ENCODE measurements at places on chromosomes 3 and 15.

DNA sequence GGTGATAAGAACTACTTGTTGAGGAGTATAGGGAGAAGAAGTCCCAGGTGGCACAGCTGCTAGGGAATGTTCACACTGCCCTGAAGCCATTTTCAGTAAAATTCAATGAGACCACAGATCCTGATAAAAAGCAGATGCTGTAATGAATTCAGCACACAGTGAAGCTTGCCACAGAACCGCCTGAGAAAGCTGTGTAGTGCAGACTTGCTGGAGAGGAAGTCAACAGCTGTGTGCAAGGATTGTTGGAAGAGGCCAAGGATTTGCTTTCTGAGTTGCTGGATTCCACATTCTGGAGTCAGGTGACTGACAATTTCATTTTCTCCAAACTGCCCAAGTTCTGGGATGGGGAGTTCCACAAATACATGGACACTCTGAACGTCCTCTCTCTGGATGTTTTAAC is 70.9 kb downstream of the ANP32A start:
- no peak for DNase-seq

GRCh38 chr15:63277893-63278456 is 570 bp downstream of the APH1B start:
- no peak for DNase-seq

- no peak for DNase-seq
Measured at GRCh38 chr3:84717894-84718293, 240.9 kb upstream of the CADM2 start.

GRCh38 chr3:69791919-69792399 is 52.7 kb downstream of the MITF start:
- no peak for DNase-seq

- DNase-seq, result no peak
Measured at GRCh38 chr3:71684046-71684756, 41.0 kb downstream of the EIF4E3 start.

GRCh38 chr3:171262431-171262830 is 197.8 kb downstream of the TNIK start:
- DNase-seq, result no peak

DNA sequence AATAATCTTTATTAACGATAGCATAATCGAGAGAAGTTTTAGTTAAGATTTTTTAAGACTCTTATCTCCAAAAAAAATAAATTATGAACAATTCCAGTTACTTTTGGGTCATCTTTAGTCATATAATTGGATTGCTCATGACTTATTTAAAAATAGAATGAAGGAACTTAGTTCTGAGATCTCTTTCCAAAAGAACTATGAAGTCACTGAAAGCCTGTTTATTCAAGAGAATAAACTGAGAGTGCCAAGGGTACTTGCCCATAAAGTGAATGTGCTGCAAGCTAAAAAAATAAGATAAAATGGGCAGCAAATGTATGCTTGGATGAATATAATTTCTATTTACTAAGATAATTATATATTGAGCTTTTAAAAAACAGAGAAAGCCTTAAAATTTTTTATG is 176.5 kb upstream of the PLSCR5 start:
- no peak for DNase-seq

GRCh38 chr3:72246685-72247084 is 461.7 kb upstream of the PROK2 start:
- DNase-seq, result no peak

DNA sequence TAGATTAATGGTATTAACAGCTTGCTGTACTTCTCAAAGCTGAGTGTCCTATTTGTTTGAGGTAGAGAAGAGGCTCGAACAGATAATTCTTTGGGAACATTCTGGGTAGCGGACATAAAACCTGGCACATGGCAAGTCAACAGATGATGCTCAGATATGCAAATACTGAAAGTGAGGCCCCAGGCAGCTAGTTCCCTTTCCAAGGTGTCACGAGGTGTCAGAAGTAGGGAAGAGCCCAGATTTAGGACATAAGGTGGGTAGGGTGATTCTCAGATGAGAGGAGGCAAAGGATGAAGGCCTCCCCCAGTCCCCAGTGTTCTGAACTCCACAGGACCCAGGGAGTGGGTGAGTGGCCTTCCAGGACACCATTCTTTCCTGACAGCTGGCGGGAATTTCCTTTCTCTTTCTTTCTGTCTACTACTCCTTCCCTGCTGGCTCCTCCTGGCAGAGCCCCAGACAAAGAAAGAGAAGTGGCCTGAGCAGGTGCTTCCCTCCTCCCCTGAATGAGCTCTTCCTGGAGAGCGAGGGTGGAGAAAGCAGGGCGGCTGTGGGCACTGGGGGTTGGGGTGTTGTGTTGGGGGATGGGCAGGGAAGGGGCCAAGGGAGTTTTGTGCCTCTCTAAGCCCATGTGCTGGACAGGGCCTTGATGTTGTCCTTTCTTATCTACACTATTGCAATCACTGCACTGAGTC is 87.5 kb downstream of the CORO2B start:
- DNase-seq, result no peak

DNA sequence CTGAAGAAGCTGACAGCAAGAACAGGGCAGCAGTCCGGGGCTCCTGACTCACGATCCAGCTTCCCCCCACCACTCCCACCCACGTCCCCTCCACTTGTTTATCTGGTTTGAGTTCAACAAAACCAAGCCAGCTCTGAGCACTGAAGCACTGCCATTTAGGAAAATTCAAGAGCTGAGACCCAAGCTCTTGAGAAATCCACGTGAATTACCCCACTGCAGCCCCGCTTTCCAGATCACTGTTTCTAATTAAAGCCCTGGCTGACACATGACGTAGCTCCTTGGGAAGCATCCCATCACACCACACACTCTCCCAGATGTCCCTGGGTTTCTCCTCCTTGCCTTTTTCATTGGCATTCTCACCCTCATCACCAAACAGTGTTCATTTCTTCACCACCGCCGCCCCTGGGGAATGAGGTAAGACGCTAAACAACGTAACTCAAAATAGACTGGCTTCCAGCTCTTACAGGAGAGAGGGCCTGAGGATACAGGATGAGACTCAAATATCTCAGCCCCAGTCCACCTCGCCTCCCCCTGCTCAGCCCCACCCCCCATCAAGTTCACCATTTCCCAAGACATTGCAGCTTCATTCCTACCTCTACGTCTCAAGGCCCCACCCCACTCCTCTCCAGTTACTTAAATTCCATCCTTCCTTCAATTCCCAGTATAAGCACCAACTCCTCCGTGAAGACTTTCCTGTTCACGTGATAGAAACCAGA is 95.4 kb downstream of the SRGAP3 start:
- no peak for DNase-seq

GRCh38 chr15:51837792-51838251 is 8.4 kb downstream of the TMOD3 start:
- DNase-seq, result no peak

GRCh38 chr3:179072100-179072438 is 460 bp upstream of the ZMAT3 start:
- DNase-seq, result peak; percentile 54

- DNase-seq, result no peak
Measured at GRCh38 chr3:124401843-124402242, 328.4 kb upstream of the UMPS start.

DNA sequence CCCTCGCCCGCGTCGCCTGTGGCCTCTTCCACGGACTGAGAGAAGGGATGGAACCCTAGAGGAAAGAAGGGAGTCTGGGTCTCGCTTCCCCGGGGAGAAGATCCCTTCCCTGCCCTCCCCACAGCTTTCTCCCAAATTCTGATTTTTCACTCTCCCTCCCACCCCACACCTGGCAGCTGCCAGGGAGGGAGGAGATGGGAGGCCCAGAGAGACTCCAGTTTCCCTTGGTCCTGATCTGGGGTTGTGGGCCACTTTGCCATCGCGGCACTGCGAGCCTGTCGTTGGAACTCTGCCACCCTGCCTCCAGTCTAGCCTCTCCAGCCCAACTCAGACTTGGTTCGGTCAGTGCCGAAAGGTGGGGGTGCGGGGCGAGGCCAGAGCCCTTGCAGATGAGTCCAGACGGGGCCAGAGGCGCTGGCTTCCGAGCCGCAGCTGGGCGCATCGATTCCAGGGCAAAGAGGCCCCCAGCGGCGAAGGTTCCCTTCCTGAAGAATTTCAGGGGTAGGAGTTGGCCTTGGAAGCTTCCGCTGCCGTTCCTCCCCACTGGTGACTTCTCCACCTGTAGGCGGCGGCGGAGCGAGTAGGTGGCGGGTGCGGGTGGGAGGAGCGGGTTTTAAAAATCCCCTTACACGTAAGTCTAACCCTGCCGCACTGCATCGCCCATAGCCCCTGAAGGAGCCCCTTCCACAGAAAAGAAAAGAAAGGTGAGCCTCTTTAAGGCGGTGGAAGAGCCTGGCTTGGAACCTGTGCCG is 5.2 kb downstream of the WNT5A start:
- DNase-seq, result no peak

DNA sequence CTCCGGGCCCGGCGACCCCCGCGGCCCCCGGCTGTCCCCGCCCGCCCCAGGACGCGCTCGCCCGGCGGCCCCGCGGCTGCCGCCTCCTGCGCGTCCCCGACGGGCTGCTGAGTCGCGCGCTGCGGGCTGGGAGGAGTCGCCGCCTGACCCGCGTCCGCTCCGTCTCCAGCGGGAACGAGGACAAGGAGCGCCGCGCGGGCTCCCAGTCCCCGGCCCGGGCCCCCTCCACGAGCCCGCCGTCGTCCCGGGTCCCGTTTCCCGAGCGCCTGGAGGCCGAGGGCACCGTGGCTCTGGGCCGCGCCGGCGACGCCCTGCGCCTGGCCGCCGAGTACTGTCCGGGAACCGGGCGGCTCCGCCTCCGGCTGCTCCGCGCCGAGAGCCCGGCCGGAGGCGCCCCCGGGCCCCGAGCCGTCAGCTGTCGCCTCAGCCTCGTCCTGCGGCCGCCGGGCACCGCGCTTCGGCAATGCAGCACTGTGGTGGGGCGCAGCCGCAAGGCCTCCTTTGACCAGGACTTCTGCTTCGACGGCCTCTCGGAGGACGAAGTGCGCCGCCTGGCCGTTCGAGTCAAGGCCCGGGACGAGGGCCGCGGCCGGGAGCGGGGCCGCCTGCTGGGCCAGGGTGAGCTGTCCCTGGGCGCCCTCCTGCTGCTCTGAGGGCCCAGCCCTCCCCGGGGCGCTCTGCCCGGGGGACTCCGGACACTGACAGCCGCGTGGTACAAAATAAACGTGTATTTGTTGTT is 1.5 kb downstream of the C2CD4A start:
- DNase-seq, result peak; percentile 21

GRCh38 chr3:46386205-46386604 is 15.5 kb downstream of the CCR5 start:
- peak; percentile 18 for DNase-seq

DNA sequence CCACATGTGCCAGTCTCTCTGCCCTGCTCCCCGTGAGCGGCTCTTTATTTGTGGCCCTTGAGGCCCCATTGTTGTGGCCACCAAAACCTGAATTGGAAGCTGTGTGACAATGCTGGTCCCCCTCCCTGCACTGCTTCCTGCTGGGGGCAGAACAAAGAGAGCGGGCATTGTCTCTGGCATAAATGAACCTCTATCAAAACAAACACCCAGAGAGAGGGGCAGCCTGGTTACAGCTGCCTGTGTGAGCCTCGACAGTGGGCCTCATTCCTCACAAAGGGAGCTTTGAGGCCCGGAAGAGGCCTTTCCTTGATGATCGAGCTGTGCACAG is 152.9 kb downstream of the IGF1R start:
- DNase-seq, result no peak

DNA sequence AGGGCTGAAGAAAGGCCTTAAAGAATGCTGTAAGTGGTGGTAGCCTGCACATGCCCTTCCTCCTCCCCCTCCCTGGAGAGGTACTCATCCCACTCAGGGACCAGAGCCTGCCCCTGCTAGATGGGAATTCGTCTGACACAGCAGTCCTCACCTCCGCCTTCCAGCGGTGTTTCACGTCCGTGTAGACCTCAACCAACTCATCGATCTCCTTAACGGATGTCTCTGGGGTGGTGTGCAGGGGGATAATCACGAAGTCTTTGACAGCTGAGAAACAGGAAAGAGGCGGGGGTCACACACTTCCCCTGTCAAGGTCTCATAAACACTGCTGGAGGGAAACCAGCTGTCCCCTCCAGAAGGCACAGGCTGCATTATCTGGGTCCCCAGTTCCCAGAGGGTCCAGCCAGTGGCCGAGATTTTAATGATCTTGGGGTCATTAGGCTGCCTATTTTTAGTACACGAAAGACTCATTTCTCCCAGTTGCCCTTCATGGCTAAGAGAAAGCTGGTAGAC is 9.9 kb downstream of the DNASE1L3 start:
- DNase-seq, result no peak

- peak; percentile 27 for DNase-seq
Measured at GRCh38 chr3:129195731-129196256, 12.1 kb upstream of the CNBP start.

GRCh38 chr3:71537211-71537611 is 46.3 kb downstream of the FOXP1 start:
- no peak for DNase-seq

- no peak for DNase-seq
Measured at GRCh38 chr3:178761024-178761423, 224.8 kb downstream of the KCNMB2 start.

GRCh38 chr3:39106851-39107387 is 508 bp downstream of the GORASP1 start:
- no peak for DNase-seq

GRCh38 chr15:77640615-77641014 is 7.9 kb upstream of the LINGO1 start:
- no peak for DNase-seq

Measured in activated CD4-positive, alpha-beta T cell treated with anti-CD3 and anti-CD28 coated beads for 48 hours (primary cell).